ENCODE measurements at places on chromosomes 7 and 10. TPM values are rescaled to one million over a fixed set of nuclear protein-coding genes. Genes with fewer than 3 reads are reported as not detected.

Gene SMURF1
- total RNA-seq, result 12.6 TPM

Gene ZNF425
- 6.3 TPM for total RNA-seq

Gene PDSS1
- 2.8 TPM for total RNA-seq

Gene NPC1L1
- 0.09 TPM for total RNA-seq

Gene SFMBT2
- total RNA-seq, result 0.17 TPM
